Right lung (tissue), 10 donors: ENCODE measurements at places on chromosomes 1 and 21. TPM values are rescaled to one million over a fixed set of nuclear protein-coding genes. Genes with fewer than 3 reads are reported as not detected.

C4BPB gene
- polyA plus RNA-seq = 0.81 TPM

C4BPA gene
- 6.1 TPM for polyA plus RNA-seq

DNA sequence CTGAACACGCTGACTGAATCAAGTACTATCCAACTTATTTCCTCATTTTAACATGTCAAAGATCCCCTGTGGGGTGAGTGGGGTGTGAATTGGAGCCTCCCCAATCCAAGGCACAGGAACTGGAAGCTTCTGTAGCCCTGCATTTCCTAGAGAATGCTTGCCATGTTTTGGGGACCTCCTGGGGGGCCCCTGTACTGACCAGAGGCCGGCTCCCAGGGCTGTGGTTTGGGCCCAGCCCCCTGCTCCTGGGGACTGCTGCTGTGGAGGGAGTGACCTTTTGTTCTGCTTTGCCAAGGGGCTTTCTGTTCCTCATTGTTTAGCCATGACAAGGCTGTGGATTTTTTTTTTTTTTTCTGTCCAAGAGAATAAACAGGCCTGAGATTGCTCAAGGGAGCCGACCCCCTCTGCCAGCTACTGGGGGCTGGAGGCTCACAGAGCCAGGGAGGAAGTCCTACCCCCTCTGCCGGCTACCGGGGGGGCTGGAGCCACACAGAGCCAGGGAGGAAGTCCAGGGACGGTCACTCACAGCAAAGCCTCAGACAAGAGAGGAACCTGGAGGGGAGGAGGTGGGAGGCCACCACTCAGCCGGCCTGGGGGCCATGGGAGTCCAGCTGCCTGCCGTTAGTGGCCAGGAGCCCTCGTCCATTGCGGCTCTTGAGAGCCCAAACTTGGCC lies 17.4 kb downstream of the TNFRSF1B start:
- DNase-seq = peak; percentile 90

DNA sequence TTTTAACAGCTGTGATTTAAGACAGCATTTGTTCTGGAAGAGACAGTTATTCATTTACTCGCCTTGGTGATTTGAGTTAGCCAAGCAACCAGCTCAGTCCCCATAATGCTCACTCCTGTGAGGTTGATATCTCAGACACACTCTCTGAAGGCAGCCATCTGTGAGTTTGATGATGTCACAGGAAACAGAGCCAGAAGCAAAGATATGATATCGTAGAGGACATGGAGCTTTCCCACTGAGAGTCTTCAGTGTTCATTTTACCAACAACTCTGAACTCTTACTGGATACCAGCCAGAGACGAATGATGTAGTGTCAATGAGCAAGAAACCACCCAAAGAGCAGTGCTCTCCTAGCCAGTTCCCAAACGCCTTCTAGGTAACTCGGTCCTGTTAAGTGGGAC lies 219.4 kb downstream of the SLC35F3 start:
- no peak for DNase-seq

- DNase-seq = no peak
Measured at GRCh38 chr1:11238311-11238710, 24.0 kb downstream of the MTOR start.

HSPG2 gene
- 147 TPM for polyA plus RNA-seq

GRCh38 chr21:45451091-45451740 lies 46.3 kb downstream of the COL18A1 start:
- no peak for DNase-seq

- peak; percentile 64 for DNase-seq
Measured at GRCh38 chr1:27668808-27669723, 2.9 kb downstream of the IFI6 start.

GBP7 gene
- 0.26 TPM for polyA plus RNA-seq

- peak; percentile 58 for DNase-seq
Measured at GRCh38 chr1:94044290-94044790, 76.6 kb downstream of the ABCA4 start.
